ENCODE measurements at places on chromosomes 2 and 18.

GRCh38 chr18:13136056-13136903 lies 82.3 kb upstream of the LDLRAD4 start:
- DNase-seq = peak; percentile 65

DNA sequence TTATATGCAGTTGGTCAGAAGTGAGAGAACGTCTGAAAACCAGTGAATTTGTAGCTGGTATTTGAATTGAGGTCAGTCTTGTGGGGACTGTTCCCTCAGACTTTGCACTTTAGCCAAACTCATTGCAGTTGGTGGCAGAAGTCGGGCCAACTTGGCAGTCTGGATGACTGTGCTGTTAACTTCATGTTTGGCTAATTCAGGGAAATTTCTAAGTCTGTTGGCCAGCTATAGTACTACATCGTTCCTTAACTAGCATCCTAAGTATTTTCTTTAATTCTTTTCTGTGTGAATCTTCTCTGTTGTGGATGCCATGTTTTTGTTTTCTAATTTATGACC lies 806.8 kb upstream of the GCFC2 start:
- no peak for DNase-seq

DNA sequence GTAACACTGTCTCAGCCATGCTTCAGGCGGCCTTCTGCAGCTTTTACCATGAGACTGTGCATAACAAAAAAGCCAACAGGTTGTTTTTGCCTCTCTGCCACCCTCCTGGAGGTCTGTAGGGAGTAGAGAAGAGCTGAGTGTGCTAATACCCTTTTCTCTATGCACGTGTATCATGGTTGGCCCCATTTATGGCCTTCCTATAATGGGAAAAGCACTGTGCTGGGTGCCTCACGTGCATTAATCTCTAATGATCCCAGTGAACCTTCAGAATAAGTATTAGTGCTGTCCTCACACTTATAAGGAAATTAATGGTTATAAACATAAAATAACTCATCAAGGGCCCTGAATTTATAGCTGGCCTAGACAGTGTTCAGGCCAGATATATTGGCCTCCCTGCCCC lies 164.2 kb downstream of the CDH20 start:
- no peak for DNase-seq

DNA sequence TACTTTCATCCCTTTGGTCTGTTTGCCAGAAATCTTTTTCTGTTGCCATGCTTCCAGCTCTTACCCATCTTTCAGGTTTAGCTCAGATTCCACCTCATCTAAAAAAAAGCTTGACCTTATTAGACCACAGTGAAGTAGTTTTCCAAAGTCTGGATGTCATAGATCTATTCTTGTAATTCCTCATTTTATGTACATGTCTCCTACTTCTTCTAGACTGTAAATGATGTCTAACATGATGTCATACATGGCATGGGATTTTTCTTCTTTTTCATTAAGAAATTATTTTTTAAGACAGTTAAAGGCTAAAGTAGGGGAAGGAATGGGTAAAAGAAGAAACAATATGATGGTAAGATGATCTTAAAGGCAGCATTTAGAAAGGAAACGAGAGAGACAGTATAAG lies 11.3 kb downstream of the GLS start:
- no peak for DNase-seq

DNA sequence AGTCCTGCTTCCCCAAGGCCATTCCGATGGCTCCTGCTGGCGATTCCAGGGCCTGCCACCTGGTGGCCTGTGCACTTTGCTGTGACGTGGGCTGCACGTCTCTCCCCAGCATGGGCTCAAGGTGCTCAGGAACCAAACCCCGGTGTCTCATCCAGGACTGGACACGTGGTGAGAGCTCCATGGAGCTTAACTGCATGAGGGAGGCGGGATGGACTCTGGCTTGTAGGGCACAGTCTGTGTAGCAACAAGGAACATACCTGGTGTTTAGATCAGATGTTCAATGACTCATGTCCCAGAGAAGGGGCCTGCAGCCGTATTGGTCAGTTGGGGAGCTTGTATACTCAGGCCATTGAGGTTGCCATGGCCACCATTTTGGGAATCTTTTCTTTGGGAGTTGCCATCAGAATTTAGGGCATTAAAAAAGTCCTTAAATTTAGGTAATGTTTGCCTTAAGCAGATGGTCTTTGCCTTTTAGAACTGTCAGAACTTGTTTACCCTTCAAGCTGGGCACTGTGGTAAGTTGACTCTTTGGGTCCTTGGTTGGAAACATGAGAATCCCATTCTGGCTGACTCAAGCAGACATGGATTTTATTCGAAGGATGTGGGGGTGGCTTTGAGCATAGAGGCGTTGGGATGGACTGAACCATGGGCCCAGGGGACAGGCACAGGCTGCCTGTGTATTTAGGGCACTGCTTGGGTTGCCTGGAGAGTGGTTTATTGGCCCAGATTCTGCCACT lies 21.0 kb downstream of the AGAP1 start:
- peak; percentile 22 for DNase-seq

GRCh38 chr2:238096311-238097011 lies 3.7 kb upstream of the ESPNL start:
- peak; percentile 16 for DNase-seq

GRCh38 chr2:8002765-8003393 lies 679.0 kb upstream of the ID2 start:
- no peak for DNase-seq

DNA sequence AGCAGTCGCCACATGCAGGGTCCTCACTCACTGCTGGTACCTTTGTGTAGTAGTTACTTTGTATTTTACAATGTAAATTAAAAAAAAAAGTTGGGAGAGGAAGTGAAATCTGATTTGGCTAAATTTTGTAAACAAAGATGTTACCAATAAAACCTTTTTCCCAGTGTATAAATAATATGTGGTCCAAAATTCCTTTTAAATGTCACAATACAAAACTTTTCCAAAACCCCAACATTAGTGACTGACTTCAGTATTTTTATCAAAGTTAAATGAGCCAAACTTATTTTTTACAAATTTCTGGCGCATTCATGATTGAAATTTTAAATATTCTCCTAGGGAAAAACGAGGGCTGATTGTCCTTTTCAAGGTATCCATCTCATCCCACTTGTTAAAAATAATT lies 239.9 kb downstream of the AGAP1 start:
- DNase-seq = no peak

GRCh38 chr2:230128623-230129342 lies 60.1 kb upstream of the SLC16A14 start:
- DNase-seq = no peak

GRCh38 chr2:203683932-203684556 lies 22.4 kb upstream of the CD28 start:
- no peak for DNase-seq

DNA sequence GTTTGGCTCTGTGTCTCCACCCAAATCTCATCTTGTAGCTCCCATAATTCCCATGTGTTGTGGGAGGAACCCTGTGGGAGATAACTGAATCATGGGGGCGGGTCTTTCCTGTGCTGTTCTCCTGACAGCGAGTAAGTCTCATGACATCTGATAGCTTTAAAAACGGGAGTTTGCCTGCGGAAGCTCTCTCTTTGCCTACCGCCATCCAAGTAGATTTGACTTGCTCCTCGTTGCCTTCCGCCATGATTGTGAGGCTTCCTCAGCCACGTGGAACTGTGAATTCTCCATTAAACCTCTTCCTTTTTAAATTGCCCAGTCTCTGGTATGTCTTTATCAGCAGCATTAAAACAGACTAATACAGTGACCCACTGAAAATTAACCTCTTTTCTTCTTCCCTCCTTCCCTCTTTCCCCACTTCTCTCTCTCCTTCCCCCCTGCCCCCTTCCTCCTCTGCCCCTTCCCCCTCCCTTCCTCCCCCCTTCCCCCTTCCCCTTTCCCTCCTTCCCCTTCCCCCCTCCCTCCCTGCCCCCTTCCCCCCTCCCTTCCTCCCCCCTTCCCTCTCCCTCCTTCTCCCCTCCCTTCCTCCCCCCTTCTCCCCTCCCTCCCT lies 818.8 kb downstream of the SLC4A3 start:
- DNase-seq = no peak

GRCh38 chr2:21627938-21628337 lies 504.2 kb downstream of the TDRD15 start:
- no peak for DNase-seq

DNA sequence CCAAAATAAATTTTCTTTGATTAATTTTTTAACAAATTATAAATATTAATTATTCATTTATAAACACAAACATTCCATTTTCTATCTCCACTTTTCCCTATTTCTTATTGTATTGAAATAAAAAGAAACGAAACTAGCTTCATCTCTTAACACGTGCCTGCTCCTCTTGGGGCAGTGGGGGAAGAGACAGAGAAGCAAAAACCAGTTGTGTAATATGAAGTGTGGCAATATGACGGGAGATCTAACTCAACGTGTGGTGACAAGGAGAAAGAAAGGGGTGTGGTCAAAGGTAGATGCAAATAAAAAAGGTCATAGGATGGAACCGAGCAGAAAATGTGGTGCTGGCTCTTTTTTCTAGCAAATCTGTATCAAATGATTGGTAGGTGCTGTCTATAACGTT lies 106.9 kb upstream of the SLC8A1 start:
- DNase-seq = no peak

DNA sequence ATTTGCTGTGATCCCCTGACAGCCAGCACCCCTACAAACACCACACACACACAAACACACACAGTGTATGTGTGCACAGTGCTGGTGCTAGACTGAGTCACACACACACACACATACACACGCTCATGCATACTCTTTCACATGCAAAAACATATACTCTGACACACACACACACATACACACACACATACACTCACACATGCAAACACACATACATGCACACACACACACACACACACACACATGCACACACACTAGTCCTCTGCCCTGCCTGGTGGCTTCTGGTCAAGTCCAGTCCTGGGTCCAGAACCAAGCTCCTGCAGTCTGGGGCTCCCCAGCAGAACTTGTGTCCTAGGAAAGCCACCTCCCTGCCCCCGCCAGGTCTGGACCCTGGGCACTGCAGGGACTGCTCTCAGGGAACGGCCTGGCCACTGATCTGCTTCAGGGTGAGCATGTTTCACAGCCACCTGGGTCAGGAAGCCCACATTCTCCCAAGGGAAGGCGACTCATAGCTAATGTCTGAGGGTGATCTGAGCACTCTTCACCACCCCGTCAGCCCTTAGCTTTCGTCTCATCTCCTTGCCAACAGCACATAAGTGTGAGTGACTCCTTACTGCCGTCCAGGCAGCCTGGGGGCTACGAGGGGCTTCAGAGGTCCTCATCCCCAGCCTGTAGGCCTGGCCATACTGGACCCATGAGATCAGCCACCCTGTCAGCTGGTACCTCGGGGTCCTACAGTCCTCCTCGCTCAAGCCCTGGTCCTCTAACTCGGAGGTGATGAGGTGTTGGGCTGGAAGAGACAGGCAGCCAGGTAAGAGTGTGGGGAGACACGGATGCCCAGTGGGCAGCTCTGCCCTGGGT lies 88.1 kb downstream of the MCFD2 start:
- DNase-seq = no peak

- no peak for DNase-seq
These were observed 85.7 kb downstream of the EN1 start for GRCh38 chr2:118761771-118762170.

- no peak for DNase-seq
These were observed 19.5 kb upstream of the HNRNPLL start for GRCh38 chr2:38622210-38622609.

DNA sequence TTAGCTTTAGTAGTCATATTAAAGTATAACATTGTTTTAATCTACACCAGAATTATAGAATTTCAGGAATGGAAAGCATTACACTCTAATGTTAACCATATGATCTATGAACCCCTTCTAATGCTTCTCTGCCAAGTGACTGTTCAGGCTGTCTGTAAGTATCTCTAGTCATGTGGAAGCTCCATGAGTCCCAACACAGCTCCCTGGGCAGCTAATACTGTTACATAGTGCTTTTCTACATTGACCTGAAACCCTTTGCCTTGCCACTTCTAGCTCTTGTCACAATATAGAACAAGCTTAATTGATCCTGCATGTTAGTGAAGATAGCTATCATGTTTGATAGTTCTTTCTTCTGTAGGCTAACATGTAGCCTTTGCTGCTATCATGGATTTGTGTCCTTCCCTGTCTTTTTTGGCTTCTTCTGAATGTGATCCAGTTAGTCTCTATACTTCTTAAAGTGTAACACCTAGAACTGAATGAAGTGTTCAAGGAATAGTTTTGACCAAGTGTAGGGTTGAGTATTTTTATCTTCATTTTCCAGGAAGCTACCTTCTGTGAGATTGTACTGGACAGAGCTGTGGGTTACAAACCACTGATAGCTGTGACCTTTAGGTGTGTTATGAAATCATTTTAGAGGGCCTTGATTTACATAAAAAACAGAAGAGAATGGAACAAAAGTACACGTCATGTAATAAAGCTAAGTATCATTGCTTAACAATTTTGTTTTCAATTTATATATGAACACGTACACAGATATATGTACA lies 23.7 kb downstream of the BABAM2 start:
- DNase-seq = no peak

DNA sequence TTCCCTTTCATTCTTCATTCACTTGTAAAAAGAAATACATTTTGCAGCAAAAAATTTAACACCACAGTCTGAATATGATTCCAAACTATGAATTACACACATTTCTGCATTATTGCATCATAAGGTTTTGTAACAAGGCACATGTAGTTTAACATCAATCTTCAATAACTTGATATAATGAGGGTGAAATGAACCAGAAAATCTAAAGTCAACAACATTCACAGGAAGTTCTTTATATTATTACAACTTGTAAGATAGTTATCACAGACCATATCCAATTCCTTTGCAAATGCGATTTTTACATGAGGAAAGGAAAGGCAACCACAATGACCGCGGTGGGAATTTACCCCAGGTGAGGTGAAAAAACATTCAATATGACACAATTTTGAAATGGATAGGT lies 213.3 kb downstream of the NAPG start:
- no peak for DNase-seq

- DNase-seq = no peak
These were observed 173.0 kb downstream of the PTGR3 start for GRCh38 chr18:75035928-75036327.

DNA sequence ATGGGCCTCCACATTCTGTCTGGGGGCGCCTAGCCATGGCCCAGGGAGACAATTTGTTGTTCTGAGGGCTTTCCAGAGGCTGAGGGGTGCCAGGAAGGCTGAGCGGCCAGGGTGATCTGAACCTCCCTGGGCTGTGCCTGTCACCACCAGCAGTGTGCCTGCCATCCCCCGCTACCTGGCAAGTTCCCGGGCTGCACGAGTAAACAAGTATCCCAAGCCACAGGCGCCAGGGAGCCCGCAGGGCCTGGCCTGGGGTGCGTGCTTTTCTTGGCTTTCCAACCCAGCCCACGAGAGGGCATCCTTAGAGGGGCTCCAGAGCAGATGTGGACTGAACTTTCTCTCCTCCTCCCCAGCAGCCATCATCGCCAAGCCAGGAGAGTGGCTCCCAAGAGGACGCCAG lies 35.1 kb upstream of the B3GNT7 start:
- DNase-seq = peak; percentile 7

- DNase-seq = no peak
These were observed 133.2 kb downstream of the ICOS start for GRCh38 chr2:204069804-204070203.

GRCh38 chr2:172253190-172254052 lies 150.7 kb upstream of the DLX2 start:
- no peak for DNase-seq

DNA sequence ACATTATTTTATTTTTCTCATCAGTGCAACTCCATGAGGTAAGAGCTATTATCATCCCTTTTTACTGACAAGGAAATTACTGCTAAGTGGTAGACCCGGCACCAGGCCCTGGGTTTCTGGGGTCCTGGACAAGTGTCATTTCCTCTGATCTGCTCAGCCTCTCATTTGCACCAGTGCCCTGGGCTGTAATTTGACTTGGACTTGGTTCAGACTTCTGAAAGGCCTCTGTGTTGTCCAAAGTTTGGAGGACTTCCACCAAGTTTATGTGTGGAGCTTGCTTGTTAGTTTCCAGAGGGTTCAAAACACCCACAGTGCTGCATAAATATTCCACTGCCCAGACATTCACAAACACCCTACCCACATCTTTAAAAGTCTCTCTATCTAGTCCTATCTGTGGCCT lies 44.0 kb upstream of the PPP1CB start:
- DNase-seq = no peak

Data from NCI-H526 (cell line).